ENCODE measurements at places on chromosomes 6 and 20.

GRCh38 chr20:52529826-52530225, 338.2 kb upstream of the ZFP64 start:
- DNase-seq, result peak; percentile 9

GRCh38 chr20:51624157-51624731, 81.7 kb upstream of the NFATC2 start:
- no peak for DNase-seq

DNA sequence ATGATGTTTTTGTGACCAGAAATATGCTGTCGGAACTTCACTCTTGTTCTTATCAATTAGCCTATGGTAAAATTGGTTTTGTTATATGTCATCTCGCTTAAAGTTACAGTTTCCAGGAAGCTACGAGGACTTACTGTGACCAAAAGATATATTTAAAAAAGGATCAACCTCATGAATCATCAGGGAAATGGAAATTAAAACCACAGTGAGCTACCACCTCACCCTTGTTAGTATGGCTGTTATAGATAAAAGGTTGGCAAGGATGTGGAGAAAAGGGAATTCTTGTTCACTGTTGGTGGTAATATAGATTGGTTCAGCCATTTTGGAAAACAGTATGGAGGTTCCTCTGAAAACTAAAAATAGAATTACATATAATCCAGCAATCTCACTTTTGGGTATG, 14.3 kb upstream of the INSM1 start:
- no peak for DNase-seq

GRCh38 chr6:64266351-64266821, 630.8 kb downstream of the PHF3 start:
- no peak for DNase-seq

- DNase-seq, result no peak
These were observed 22.6 kb upstream of the DEFB125 start for GRCh38 chr20:64766-65322.

GRCh38 chr6:3831761-3832530, 17.2 kb upstream of the FAM50B start:
- no peak for DNase-seq

- DNase-seq, result no peak
These were observed 141.9 kb upstream of the NEDD9 start for GRCh38 chr6:11374036-11375010.

- DNase-seq, result no peak
These were observed 445.0 kb downstream of the UTRN start for GRCh38 chr6:144730088-144730645.

GRCh38 chr20:36066777-36067176, 87.8 kb upstream of the EPB41L1 start:
- no peak for DNase-seq

DNA sequence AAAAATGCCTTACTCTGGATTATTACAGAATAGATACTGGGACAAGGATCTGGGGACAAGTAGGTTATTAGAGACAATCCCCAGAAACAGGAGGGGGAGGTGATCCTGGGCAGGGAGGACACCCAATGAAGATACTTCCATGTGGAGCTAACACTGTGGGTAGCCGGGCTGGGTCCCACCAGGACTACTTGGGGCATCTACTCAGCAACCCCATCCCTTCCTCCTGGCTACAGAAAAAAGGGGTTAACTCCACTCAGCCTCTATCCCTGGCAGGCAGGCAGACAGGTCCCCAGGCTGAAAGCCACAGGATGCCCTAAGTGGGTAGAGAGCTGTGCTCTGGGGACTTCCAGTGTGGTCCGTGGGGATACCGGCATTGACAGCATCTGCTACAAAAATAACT, 68.0 kb upstream of the NXT1 start:
- no peak for DNase-seq

DNA sequence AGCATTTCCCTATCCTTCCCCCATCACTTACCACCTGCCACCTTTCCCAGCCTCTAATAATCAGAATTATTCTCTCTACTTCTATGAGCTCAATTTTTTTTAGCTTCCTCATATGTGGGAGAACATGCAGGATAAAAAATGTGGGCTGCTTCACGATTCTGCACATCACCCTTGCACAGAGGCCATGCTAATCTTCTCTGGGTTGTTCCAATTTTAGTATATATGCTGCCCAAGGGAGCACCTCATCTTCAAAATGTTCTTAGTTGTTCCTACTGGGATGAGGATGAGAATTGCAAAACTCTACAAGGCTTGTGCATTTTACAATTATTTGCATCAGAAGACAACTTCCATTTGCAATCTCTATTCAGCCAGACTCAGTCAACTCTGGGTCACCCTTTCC, 58.1 kb downstream of the LAMA4 start:
- no peak for DNase-seq

- DNase-seq, result no peak
These were observed 34.9 kb downstream of the BCL2L1 start for GRCh38 chr20:31687777-31688176.

- peak; percentile 3 for DNase-seq
These were observed 860.1 kb downstream of the TFAP2A start for GRCh38 chr6:9554806-9555205.

GRCh38 chr20:14855171-14855570, 517.8 kb upstream of the FLRT3 start:
- no peak for DNase-seq

DNA sequence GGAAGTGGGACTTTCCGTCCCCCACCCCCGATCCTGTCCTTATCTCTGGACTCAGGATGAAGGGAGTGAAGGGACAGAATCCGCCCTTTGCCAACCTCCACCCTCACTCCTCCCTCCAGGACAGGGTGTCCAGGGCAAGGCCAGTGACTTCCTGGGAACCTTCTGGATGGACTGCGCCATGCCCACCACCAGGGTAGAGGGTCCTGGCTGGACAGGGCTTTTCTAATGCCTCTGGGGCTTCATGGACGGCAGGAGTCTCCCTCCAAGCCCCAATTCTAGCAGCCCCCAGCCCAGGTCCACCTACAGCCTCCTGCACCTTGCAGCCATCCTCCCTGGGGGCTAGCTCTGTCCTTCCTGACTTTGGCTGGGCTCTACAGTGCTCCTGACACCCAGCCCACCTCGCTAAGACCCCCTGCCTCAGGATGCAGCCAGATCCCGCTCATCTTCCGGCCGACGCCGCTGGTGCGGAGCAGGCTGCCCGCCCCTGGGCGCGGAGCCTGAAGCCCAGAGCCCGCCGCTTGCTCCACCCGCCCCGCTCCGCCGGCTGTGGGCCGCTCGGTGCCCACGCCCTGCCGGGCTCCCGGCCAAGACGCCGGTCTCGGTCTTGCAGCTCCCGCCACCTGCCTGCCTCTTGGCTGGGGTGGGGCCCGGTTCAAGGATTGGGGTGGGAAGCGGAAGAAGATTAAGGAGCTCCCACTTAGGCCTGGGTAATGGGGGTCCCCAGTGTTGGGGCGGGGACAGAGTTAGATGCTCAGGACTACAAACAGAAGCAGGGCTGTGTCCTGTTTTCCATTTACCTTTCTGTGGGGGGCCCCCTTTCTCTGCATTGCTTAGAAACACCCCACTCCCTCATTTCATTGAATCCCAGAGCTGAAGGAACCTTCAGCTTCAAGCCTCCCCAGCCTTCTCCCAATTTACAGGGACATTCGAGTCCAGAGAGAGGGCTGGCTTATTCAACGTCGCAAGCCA, 72.8 kb downstream of the MDGA1 start:
- no peak for DNase-seq

GRCh38 chr6:151285122-151285521, 45.4 kb downstream of the AKAP12 start:
- DNase-seq, result peak; percentile 60

All from skeletal muscle cell (primary cell).